ENCODE measurements at places on chromosomes 13 and 19.
A peak's percentile ranks its signal among the peaks of the same experiment; 100 is the strongest.

GRCh38 chr19:46409191-46409590, 4.2 kb downstream of the CCDC8 start:
- no peak for DNase-seq

GRCh38 chr19:9839415-9839814, 4.3 kb downstream of the PIN1 start:
- DNase-seq, result no peak

DNA sequence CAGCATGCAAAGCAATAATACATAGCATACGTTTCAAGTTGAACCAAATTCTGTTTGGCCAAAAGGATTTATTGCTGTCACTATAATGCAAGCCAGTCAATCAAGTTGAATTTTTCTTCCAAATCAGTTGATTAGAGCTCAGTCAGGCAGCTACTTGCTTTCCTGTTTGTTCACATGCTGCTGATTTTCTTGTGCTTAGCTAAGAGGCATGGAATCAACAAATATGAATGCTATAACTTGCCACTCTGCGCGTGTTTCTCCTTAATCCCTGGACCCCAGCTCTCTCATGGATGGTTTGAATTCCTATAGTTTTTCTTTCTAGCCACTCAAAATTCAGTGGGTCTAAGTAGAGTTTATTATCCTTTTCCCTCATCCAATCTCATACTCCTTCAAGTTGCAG, 311.3 kb downstream of the KLF5 start:
- no peak for DNase-seq

DNA sequence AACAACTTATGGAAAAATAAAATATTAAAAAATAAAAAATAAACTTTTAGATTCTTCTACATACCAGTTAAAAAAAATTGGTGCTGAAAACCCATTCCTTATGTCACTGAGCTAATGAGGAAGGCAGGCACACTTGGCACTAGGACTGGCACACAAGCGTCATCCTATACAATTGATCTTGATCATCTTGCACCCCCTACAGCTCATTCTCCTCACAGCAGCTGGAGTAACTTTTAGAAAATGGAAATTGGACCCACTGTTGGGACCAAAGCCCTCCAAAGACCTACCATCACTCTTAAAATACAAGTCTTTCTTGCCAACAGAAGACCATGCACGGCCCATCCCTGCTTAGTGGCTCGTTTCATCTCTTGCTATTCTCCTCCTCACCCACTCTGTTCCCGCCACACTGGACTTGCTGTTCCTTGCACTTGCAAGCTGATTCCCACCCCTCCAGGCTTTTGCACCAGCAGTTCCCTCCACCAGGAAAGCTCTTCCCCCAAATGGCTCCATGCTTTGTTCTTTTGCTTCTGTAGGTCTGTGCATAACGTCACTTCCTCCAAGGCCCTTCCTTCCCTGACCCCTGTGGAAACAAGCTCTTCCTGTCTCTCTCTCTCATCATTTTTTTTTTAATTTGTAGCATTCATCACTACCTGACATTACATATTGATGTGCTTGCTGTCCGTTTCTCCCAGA, 11.6 kb downstream of the CTU1 start:
- no peak for DNase-seq

- no peak for DNase-seq
Measured at GRCh38 chr13:21071924-21072323, 10.5 kb upstream of the LATS2 start.

- DNase-seq, result no peak
Measured at GRCh38 chr13:109684824-109685202, 101.6 kb downstream of the IRS2 start.

GRCh38 chr13:26011996-26012821, 39.6 kb downstream of the SHISA2 start:
- DNase-seq, result no peak

DNA sequence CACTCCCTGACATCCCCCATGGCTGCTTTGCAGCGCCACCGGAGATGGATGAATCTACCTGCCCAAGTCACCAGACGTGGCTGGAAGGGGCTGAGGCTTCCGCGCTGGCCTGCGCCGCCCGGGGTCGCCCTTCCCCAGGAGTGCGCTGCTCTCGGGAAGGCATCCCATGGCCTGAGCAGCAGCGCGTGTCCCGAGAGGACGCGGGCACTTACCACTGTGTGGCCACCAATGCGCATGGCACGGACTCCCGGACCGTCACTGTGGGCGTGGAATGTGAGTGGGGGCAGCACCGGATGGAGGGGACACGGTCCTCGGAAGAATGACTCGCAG, 4.6 kb downstream of the ICAM5 start:
- peak; percentile 36 for DNase-seq

- no peak for DNase-seq
Measured at GRCh38 chr19:15843203-15843893, 27.9 kb upstream of the OR10H1 start.

DNA sequence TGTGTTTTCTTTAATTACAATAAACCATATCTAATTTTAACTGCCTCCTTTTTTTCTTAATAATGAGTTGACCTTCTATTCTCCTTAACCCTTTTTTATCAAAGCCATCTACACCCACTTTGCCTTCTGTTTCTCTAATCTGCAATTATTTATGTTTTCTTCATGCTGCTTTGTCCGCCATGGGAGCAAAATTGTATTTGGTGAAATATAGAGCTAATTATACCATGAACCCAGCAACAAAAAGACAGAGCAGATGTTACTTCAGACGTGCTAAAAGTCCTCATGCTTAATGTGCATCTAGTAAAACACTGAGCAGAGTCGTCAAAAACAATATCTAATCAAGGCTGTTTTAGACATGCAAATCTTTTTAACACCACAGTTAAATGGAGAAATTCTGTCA, 264.7 kb downstream of the DACH1 start:
- DNase-seq, result peak; percentile 82

- DNase-seq, result no peak
Measured at GRCh38 chr13:91825516-91825915, 427.1 kb downstream of the GPC5 start.

- DNase-seq, result no peak
Measured at GRCh38 chr19:47509973-47510372, 4.9 kb downstream of the NAPA start.

- no peak for DNase-seq
Measured at GRCh38 chr13:80400865-80401426, 60.0 kb upstream of the SPRY2 start.

DNA sequence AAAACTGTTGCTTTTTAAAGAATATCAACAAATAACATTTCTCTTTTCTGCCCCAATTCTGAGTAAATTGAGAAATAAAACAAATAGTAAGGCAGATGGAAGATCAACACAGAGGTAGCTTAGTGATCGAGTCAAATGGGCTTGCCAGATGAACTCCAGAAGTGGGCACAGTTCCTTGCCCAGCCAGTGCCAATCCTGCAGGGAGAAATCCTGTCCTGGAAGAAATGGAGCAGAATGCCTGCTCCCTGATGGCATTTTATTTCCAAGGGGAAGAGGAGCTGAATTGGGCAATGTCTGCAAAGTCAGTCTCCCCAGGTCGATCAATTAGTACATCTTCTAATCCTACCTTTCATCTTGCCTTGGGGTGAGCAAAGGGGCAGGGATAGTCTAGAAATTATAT, 225.3 kb downstream of the NHLRC3 start:
- DNase-seq, result no peak

- DNase-seq, result no peak
Measured at GRCh38 chr13:43061496-43062280, 38.3 kb downstream of the DNAJC15 start.

DNA sequence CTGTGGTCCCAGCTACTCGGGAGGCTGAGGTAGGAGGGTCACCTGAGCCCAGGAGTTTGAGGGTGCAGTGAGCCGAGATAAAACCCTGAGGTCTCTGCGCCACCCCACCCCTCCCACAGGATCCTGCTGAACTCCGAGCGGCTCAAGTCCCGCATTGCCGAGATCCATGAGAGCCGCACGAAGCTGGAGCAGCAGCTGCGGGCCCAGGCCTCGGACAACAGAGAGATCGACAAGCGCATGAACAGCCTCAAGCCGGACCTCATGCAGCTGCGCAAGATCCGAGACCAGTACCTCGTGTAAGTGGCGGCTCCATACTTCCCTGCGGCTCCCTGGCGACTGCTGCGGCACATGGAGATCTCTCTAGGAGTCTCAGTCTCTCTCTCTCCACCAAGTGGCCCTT, 6.6 kb upstream of the IFI30 start:
- no peak for DNase-seq

- DNase-seq, result no peak
Measured at GRCh38 chr13:73962284-73962683, 171.9 kb downstream of the KLF12 start.

- DNase-seq, result no peak
Measured at GRCh38 chr19:45553464-45553863, 31.1 kb downstream of the OPA3 start.

- no peak for DNase-seq
Measured at GRCh38 chr19:39352381-39353255, 10.4 kb downstream of the SAMD4B start.

- no peak for DNase-seq
Measured at GRCh38 chr13:47004540-47004939, 107.7 kb upstream of the HTR2A start.

DNA sequence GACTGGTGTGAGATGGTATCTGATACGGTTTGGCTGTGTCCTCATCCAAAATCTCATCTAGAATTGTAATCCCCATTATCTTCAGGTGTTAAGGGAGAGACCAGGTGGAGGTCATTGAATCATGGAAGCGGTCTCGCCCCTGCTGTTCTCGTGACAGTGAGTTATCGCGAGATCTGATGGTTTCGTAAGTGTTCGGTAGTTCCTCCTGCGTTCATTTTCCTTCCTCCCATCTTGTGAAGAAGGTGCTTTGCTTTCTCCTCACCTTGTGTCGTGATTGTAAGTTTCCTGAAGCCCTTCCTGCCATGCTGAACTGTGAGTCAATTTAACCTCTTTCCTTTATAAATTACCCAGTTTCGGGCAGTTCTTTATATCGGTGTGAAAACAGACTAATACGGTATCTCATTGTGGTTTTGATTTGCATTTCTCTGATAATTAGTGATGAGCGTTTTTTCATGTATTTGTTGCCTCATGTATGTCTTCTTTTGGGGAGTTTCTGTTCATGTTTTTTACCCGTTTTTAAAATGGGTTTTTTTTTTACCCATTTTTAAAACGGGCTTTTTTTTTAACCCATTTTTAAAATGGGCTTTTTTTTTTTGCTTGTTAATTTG, 102.8 kb upstream of the SLC10A2 start:
- DNase-seq, result no peak

DNA sequence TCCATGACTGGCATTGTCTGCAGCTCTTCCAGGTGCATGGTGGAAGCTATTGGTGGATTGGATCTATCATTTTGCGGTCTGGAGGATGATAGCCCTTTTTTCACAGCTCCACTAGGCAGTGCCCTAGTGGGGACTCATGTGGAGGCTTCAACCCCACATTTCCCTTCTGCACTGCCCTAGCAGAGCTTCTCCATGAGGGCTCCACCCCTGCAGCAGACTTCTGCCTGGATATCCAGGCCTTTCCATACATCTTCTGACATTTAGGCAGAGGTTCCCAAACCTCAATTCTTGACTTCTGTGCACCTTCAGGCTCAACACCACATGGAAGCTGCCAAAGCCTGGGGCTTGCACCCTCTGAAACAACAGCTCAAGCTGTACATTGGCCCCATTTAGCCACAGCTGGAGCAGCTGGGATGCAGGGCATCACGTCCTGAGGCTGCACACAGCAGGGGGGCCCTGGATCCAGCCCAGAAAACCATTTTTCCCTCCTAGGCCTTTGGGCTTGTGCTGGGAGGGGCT, 800.2 kb upstream of the MIR17HG start:
- no peak for DNase-seq

- DNase-seq, result no peak
Measured at GRCh38 chr13:110562036-110562597, 595 bp upstream of the RAB20 start.

DNA sequence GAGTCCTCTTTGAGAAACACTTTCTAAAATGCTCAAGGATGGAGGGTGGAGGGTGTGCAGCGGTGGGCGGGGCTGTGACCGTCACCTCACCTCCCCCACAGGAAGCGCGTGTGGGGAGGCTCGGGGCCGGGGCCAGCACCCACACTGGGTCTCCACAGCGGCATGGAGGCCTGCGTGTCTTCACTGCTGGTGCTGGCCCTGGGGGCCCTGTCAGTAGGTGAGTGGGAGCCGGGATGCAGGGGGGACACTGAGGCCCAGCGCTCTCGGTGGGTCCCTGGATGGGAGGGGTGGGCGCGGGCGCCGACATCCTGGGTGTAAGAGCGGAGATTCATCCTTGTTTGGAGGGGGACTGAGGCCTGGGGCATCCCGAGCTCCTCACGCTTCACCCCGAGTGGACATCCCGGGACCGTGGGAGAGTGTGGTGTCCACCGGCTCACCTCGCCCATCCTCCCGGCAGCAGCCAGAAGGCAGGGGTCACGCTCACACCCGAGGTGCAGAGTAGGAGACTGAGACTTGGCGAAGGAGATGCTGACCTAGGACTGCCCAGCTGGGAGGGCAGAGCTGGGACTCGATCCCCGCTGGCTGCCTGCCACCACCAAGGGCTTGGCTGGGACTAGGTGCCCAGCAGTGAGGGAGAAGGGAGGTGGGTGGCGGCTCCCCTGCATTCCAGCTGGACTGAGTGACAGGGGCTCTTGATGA, at the start of gene GZMM:
TSS of gene GZMM (plus strand) at position 144 of the 699 bp plus-strand sequence. CDS start at position 163, 19 bp downstream.
- DNase-seq, result no peak

- DNase-seq, result no peak
Measured at GRCh38 chr13:21889651-21890050, 218.8 kb downstream of the FGF9 start.

DNA sequence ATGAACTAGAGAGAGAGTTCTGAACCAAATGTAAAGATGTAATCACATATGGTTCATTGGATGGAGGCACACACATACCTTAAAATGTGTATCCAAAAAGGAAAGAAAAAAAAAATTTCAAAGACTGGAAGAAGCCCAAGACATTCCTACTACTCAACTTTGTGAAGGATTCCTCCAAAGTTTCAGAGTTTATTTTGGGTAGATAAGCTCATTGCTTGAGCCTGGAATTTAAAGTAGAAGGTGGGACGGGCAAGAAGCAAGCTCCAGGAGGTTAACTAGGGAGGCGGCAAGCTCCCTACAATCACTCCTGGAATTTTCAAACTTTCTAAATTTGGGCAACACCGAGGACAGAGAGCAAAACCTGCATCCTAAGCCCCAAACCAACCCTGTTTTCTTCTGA, 1.9 kb downstream of the TSHZ3 start:
- DNase-seq, result no peak

DNA sequence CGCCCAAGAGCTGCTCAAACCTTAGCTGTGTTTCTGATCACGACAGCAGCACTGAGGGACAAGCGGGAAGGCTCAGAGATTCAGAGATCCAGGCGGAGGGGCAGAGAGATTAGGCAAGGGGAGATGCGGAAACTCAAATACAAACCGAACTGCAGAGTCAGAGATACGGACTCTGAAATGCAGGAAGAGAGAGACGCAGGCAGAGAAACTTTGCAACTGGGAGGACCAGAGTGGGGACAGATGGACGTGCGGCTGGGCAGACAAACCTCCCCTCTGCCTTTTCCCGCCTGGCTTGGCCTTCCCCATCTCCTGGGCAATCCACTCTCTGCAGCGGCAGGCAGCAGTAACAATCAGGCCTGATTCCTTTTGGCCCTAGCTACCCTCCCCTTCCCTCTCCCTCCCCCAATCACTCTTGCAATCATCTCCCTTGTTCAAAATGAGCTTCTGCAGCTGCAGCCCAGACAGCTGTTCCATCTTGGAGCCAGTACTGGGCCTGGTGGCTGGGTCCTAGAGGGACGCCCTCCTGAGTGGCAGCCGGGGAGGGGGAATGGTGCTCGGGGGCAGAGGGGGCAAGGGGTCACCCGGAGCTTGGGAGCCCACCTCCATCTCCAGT, 29.7 kb downstream of the OLFM2 start:
- DNase-seq, result no peak

- DNase-seq, result no peak
Measured at GRCh38 chr13:20609145-20609544, 42.2 kb downstream of the IFT88 start.

All from NCI-H1930 (cell line).